B cell (primary cell): ENCODE measurements at places on chromosomes 3 and 15.
A peak's percentile ranks its signal among the peaks of the same experiment; 100 is the strongest.

GRCh38 chr3:131501949-131502348 is 822 bp downstream of the MRPL3 start:
- peak overlapping the region; percentile 79 for H3K4me3 ChIP-seq
- DNase-seq: peak; percentile 14
- H3K27ac ChIP-seq: peak overlapping the region; percentile 80
- H3K4me1 ChIP-seq: peaks cover 25% of the 10 kb centered on the region

- H3K4me1 ChIP-seq: no peaks in the 10 kb centered on the region
- no peaks in the 10 kb centered on the region for H3K36me3 ChIP-seq
- DNase-seq: no peak
- no peaks in the 10 kb centered on the region for H3K27me3 ChIP-seq
- H3K27ac ChIP-seq: no peak overlapping the region
- H3K4me3 ChIP-seq: no peak overlapping the region
These were observed 2.2 kb upstream of the MUSTN1 start for GRCh38 chr3:52836986-52837385.

GRCh38 chr3:105513042-105513441 is 146.3 kb downstream of the ALCAM start:
- H3K27me3 ChIP-seq: no peaks in the 10 kb centered on the region
- H3K27ac ChIP-seq: no peak overlapping the region
- H3K36me3 ChIP-seq: no peaks in the 10 kb centered on the region
- no peak overlapping the region for H3K4me3 ChIP-seq
- no peaks in the 10 kb centered on the region for H3K4me1 ChIP-seq

- no peaks in the 10 kb centered on the region for H3K4me1 ChIP-seq
- H3K27ac ChIP-seq: no peak overlapping the region
- H3K27me3 ChIP-seq: no peaks in the 10 kb centered on the region
- H3K4me3 ChIP-seq: no peak overlapping the region
- H3K36me3 ChIP-seq: no peaks in the 10 kb centered on the region
- no peak for DNase-seq
These were observed 231.8 kb downstream of the TP63 start for GRCh38 chr3:189863031-189863430.

- no peak overlapping the region for H3K4me3 ChIP-seq
- no peaks in the 10 kb centered on the region for H3K27me3 ChIP-seq
- peaks cover 65% of the 10 kb centered on the region for H3K36me3 ChIP-seq
- no peak overlapping the region for H3K27ac ChIP-seq
- peaks cover 43% of the 10 kb centered on the region for H3K4me1 ChIP-seq
These were observed 85.5 kb downstream of the KLHL25 start for GRCh38 chr15:85709250-85709649.
